CD4-positive, alpha-beta T cell treated with Interleukin-10 for 1 hour (primary cell): ENCODE measurements at places on chromosomes 4 and X.

DNA sequence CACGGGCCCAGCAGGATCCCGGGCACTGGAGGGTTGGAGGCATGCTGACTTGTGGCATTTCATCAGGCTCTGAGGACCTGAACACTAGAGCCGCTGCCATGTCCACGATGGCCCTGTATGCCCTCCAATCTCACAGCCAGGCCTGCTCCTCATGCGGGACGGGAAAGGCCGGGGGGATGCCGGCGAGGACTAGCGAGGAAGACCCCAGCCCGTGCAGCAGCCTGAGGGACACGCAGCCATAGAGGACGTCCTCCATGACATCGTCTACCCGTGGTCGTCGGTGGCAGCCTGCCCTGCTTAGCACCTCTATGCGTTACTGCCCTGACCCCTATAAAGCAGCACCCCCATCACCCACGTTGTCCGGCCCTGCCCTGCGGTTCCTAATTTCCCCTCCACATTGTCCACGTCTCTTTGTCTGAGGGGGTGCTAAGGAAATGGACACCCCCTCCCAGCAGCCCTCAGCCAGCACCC lies 32.6 kb downstream of the HMX1 start:
- no peak for DNase-seq

DNA sequence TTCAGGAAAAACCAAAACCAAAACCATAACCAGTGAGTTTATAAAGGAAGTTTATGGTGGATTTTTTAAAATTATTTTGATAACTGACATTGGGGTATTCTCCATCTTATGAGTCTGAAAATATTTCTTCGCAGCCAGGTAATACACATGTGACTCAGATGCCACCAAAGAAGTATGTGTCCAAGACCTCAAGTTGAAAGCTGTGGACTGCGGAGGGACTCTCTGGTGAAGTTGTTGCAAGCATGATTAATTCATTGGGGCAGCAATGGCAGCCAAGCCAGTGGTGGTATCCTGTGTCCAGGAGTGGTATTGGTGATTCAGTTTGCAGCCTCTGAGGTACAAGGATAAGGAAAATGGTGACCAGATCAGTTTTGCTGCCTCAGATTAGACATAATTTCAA lies 14.0 kb upstream of the ADH5 start:
- no peak for DNase-seq

DNA sequence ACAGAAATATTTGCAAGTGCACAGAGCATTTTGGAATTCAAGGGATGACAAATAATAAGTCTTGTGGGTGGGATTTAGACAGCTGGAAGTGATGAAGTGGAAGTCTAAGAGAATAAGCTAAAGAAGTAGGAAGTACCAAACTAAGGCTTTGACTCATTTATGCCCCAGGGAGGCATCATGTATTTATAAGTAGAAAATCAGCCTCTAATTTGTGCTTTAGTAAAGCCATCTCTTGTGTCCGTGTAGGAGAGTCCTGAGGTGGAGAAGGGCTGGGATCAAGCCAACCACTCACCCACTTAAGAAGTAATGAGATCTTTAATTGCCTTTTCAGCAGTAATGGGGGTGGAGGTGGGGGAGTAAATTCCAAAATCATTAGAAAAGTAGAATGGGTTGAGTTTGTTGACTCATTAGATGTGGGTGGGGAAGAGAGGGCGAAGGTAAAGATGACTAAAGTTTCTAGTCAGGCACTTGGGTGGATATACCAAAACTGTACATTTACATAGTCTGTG lies 356.7 kb downstream of the STIM2 start:
- no peak for DNase-seq

DNA sequence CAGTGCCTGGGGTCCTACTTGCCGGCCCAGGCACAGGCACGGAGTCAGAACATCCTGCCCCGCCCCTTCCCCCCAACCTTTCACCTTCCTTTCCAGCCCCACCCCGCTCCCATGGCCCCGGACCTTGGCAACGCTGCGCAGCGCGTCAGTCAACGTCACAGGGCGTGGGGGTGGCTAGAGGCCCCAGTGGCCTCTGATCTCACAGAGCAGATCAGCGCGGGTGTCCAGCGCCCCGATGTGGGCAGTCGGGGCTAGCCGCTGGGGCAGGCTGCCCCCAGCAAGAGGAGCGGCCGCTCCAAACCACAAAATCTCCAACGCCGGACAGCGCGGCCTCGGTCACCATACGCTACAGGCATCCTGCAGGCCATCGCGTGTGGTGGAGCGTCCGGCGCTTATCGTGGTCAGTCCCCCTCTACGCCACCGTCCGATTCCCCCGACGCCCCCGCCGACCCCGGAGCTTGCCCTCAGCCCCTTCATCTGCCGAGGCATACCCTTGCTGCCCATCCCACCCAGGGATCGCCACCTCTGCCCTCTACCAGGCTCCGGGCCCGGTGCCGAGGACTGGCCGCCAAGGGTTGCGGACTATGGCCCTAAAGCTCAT lies 69.6 kb upstream of the APOOL start:
- DNase-seq = no peak

- DNase-seq = no peak
Observed at GRCh38 chrX:143661286-143661685, 25.4 kb upstream of the SLITRK4 start.

GRCh38 chrX:11351375-11352295 lies 58.4 kb downstream of the AMELX start:
- DNase-seq = no peak

DNA sequence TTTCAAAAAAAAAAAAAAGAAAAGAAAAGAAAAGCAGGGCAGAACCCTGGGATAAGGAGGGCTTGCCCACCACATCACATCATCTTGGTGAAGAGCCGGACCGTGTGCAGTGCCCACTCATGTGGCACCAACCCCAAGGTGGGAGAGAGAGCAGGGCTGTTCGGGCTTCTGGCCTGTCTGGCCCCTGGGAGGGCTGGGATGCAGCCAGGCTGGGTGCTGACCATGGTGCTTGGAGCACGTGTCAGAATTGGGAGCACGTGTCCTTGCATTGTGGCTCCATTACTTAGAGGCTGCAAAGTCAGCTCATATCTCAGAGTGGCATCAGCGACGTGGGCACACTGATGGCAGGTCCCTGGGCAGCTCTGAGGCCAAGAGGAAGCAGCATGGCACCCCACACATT lies 100.9 kb upstream of the AFAP1 start:
- no peak for DNase-seq

- DNase-seq = no peak
Observed at GRCh38 chr4:14787221-14787620, 215.1 kb upstream of the CPEB2 start.

- DNase-seq = no peak
Observed at GRCh38 chrX:115535844-115536243, 25.1 kb upstream of the PLS3 start.

GRCh38 chrX:22409418-22409817 lies 136.7 kb downstream of the CBLL2 start:
- DNase-seq = no peak

DNA sequence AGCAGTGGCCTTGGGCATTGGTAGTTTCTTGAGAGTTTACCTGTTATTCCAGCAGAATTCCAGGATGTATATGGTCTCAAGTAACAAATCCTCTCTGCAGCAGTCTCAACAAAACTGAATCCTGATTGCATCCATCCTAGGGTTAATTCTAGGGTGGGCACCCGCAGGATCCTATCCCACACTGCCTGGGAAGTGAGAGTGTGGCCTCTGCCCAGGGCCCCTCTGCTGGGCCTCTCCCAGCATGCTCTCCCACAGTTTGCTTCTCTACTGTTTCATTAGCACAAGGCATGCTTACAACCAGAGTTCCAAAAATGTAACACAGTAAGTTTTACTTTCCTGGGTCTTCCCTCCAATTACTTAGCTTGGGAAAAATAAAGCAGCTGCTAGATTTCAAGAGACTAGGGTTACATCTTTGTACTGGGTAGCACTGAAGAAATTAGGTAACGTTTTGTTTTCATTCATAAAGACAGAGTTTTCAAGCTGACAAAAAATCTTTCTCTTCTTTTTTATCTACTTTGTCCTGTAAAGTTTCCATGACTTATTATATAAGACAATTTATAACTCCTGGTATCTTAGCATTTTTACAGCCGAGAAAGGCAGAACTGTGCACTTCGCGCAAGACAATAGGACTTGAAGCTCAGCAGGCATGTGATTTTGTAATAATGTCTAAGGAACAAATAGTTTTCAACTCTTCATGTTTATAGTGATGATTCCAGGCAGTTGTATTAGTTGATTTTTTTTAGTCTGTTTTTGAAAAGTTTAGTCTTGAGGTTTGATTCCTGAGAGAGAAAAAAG lies 131.2 kb upstream of the PCDH18 start:
- no peak for DNase-seq

- no peak for DNase-seq
Observed at GRCh38 chrX:125998432-125998831, 167.7 kb downstream of the DCAF12L2 start.

GRCh38 chr4:168600796-168601583 lies 104.1 kb downstream of the PALLD start:
- DNase-seq = no peak
